ENCODE measurements at places on chromosomes 7 and 10.

DNA sequence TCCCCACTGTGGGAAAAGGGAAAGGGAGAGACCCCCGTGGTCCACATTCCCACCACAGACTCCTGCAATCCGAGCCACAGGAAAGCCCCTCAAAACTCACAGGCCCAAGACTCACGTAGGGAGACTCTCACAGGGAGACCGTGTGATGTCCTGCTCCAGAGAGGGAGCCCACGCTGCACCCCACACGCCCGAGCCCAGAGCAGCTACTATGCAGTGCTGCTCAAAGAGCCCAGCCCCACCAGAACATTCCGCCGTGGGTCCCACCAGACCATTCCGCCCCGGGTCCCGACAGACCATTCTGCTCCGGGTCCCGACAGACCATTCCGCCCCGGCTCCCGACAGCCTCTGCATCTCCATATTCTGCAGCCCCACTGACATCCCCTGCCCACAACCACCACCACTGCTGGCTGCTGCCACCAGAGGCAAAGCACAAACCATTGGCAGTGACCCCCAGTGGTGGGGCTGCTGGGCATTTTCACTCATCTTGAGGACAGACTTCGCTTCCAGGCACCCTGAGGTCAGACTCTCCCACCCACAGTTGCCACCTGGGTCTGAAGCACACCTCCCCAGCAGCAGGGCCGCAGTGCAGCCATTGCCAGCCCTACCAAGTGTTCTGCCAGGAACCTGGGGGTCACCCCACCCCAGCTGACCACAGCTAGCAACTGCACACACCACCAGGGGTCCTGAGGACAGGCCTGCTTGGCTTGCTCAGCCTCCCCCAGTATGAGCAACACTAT lies 625.4 kb upstream of the FOXK1 start:
- DNase-seq, result no peak

DNA sequence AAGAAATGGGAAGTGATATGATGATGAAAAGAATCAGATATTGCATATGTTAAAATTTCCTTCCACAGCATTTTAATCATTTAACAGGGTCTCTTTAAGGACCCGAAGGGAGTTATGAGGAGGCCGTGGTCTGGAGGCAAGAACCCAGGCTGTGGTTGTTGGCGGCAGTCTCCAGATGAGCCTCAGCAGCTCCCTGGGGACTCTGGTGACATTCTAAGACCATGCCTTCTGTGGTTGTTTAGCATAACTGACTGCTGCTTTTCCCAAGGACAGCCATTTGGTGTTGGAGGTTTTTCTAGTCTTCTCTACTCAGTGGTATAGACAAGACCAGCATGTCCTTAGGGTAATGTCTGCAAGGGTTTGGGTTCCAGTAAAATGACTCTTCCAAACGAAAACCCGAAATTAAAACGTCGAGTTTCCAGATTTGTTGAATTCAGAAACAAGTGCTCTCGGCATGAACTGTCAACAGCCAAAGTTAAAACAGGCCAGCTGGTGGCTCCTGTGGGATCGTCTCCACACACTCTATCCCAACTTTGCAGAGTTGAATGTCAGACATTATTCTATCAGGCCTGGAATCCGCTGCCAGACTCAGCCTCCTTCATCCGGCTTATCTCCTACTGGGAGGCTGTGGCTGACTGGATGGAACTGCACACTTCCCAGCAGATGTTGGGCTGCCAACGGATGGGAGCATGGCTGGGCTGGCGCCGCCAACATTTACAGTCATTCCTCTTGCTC lies 183.1 kb downstream of the TAX1BP1 start:
- DNase-seq, result no peak

DNA sequence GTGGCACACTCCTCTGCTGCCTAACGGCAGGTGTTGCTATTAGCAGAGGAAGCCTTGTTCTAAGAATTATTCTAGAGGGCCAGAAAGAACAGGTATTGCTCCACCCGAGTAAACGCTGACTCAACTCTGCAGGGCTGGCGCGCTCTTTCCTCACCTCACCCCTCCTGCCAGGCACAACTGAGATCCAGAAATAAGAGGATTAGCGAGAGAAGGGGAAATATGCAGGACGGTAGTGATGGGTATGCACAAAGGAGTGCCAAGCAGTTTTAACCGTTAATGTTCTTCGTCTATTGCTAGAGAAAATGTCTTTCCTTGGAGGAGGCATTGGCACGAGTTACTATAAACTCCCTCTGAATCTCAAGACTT lies 369 bp upstream of the SCIN start:
- peak; percentile 60 for DNase-seq

GRCh38 chr7:20317413-20317812 lies 13.3 kb upstream of the ITGB8 start:
- no peak for DNase-seq

DNA sequence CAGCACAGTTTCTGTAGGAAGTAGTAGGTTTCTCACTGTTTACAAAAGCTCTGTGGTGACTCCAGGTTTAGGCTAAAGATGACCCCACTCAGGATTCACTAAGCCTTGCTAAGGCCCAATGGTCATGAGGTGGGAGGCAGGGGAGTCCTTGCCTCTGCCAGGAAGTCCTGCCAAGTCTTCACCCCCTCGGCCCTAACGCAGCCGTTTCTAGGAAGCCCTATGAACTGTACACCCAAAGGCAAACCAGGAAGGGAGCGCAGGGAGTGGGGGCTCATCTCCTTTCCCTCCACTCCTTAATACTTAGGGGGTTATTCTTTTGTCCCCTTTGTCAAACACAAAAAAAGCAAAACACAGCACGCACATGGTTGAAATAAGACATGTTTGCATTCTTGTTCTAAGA lies 64.6 kb downstream of the CTBP2 start:
- no peak for DNase-seq

DNA sequence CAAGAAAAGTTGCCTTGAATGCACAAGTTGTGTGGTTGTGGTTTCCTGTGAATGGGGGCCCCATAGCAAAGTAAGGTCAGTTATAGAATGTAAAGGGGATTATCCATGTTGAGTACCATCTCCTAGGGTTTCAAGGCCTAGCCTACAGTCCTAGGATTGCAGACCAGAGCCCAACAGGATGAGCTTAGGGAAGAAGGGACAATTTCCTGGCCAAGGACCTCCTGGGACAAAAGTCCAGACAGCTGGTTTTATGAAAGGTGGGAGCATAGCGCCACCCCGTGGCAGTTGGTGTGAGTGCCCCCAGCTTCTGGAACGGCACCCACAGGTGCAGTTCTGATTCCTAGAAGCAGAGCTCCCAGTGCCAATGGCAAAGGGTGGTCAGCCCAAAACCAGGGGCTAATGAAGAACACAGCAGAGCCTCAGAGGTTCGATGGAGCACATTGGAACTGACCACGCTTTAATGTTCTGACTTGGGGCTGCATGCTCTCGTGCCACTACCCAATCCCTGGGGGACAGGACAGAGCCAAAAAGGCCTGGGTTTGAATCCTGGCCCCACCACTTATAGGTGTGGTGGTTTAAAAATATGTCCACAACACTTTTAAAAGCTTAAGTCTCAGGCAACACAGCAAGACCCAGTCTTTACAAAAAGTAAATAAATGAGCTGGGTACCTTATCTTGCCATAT lies 25.8 kb upstream of the TMEM120A start:
- no peak for DNase-seq

GRCh38 chr10:22690614-22691431 lies 23.6 kb downstream of the PIP4K2A start:
- no peak for DNase-seq
